ENCODE measurements at places on chromosomes 2 and 18.

- no peak for DNase-seq
Measured at GRCh38 chr2:220660277-220661145, 911.6 kb downstream of the EPHA4 start.

- no peak for DNase-seq
Measured at GRCh38 chr2:55144922-55145820, 86.9 kb downstream of the CLHC1 start.

GRCh38 chr2:161112908-161113307, 47.3 kb upstream of the TANK start:
- DNase-seq, result no peak

DNA sequence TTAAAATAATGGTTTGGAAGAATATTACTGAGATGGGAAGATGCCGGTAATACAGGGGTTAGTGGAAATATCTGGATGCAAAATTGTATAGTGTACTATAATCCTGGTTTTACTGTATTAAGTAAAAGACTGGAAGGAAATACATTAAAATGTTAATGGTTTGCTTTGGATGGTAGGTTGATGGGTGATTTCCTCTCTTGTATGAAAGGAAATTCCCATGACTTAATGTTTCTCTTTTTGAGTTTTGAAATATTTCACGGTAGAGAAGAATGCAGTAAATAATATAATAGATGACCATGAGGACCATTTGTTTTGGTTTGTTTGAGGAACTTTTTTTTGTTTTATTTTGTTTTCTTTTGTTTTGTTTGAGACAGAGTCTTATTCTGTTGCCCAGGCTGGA, 8.2 kb downstream of the SPTBN1 start:
- DNase-seq, result no peak

DNA sequence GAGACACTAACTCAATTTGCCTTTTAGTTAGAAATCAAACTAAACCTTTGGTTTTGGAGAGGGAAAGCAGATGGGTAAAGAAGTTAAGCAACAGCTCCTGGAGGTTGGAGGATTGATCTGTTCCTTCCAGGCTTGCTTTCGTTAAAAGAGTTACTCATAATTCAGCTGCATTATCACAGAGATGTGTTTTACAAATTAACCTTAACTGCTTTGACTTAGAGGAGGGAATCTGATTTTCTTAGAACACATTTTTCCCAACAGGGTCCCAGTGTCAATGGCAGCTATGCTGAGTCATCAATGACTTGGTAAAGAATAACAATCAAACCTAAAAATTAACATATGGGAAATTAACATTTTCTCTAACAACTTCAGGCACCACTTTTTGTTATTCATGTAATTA, 113.4 kb downstream of the COPS8 start:
- DNase-seq, result no peak

- no peak for DNase-seq
Measured at GRCh38 chr2:71524476-71524875, 71.1 kb downstream of the DYSF start.

- DNase-seq, result no peak
Measured at GRCh38 chr2:121046335-121046734, 238.7 kb downstream of the TFCP2L1 start.

DNA sequence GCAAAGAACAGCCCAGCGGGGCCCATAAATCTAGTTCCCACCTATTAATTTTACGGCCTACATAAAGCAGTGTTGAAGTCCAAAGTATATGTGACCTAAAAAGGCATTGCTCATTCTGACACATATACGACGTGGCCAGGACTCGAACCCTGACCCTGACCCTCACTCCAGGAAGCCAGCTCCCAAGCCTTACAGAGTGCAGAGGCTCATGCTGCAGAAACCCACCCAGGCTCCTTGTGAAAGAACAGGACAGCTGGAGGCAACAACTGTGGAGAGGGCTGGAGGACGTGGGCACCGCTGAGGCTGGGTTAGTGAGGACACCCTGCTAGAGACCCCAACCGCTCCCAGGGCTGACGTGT, 221.6 kb downstream of the CYP26B1 start:
- DNase-seq, result no peak

- DNase-seq, result no peak
Measured at GRCh38 chr2:129055824-129056223, 737.2 kb upstream of the HS6ST1 start.

DNA sequence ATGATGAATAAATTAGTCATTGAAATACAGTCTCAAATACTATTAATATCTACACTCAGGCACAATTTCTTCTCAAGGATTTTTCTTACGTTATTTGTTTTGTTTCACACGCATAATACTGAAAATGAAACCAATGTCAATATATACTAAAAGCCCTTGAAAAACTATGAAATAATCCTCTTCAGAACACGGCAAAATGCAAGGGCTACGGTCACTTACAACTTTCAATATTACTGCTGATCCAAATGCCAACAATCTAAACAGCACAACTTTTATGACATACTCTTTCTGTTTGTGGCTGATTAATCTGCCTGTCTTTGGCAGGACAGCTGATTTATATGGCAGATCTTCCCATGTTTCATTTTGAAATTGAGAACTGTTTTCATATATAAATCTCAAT, 68.3 kb downstream of the LRPPRC start:
- no peak for DNase-seq

GRCh38 chr2:220931491-220931890, 640.6 kb downstream of the EPHA4 start:
- DNase-seq, result no peak

- DNase-seq, result no peak
Measured at GRCh38 chr2:108593547-108594098, 59.4 kb downstream of the LIMS1 start.

- DNase-seq, result no peak
Measured at GRCh38 chr2:132542953-132543569, 126.5 kb downstream of the GPR39 start.

GRCh38 chr2:207334624-207335371, 169.1 kb upstream of the KLF7 start:
- peak; percentile 86 for DNase-seq

DNA sequence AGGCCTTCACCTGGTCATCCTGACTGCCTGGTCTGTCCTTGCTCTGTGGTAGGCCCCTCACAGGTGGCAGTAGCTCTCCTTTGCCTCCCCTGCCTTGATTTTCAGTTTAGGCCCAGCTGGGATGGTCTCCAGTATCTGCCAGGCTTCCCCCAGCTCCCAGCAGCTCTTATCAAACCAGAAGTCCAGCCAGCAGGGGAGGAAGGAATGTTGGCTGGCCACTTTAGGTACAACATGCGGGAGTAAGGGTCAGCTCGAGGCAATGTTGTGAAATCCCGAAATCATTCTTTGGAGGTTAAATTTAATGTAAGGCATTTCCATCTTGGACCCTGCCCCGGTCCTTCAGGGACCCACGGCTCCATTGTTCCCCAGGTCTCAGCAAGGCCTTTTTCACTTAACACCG, 16.8 kb downstream of the ATP6V1C2 start:
- DNase-seq, result no peak

GRCh38 chr2:67498931-67499330, 101.8 kb downstream of the ETAA1 start:
- DNase-seq, result no peak

DNA sequence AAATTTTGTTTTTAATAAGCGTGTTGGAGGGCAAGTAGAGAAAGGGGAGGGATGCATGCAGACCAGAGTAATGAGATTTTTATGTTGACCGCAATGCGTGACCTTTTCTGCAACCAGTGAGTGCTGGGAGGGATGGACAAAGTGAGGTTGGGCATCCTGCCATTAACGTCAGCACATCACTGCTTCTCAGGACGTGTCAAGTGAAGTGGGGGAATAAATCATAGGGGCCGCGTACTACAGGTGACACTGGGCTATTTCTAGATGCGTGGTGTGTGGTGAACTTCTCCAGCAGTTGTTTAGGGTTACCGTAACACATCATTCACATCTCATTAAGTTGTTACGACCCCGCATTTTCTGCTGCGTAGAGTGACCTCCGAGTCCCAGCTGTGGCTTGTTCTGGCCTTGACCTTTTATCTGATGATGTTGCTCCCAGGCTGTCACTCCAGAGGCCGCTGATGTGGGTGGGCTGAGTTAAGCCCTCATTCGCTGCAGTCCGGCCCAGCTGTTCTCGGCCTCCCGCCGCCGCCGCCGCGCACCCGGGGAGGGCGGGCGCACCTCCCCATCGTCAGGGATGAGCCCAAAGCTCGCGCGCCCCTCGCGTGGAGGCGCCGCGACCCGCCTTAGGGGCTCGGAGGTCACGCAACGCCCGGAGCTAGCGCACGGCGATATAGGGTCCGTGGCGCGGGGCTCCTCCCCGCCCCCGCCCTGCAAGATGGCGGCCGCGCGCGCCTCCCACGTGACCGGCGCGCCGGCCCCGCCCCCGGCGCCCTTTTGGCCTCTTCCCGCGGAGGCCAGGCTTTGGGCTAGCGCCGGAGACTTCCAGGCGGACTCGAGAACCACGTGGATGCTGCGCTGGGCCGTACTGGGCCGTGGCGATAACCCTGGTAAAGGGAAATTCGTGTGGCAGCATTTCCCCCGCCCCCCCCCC, 3.5 kb downstream of the ZCCHC2 start:
- DNase-seq, result peak; percentile 82

- no peak for DNase-seq
Measured at GRCh38 chr2:65654496-65654895, 222.1 kb upstream of the SPRED2 start.

GRCh38 chr2:151258121-151258520, 3.5 kb downstream of the RBM43 start:
- no peak for DNase-seq

GRCh38 chr2:66968946-66969345, 428.2 kb upstream of the ETAA1 start:
- no peak for DNase-seq

GRCh38 chr2:215002500-215002899, 135.9 kb downstream of the ABCA12 start:
- peak; percentile 25 for DNase-seq

DNA sequence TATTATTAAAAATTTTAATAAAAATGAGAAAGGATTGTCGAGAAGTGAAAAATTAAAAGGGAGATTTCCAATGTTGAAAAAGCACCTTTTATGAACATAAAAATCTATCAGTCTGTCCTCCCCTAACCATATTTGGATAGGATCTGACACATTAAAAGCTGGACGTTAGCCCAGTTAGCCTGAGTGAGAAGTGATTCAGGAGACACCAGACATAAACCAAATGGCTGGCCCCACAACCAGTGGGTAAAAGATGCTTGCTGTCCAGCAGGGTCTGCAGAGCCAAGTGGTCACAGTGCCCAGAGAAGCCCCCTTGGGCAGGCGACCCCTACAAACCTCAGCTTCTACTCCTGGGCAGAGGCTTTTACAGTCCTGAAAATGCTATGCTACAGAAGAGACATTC, 253.8 kb upstream of the LYPD1 start:
- no peak for DNase-seq

All from right hindlimb (tissue), 1 donor.